ENCODE measurements at places on chromosomes 3 and 15.

- DNase-seq = peak; percentile 62
Observed at GRCh38 chr3:45055411-45056143, 29.5 kb downstream of the CLEC3B start.

DNA sequence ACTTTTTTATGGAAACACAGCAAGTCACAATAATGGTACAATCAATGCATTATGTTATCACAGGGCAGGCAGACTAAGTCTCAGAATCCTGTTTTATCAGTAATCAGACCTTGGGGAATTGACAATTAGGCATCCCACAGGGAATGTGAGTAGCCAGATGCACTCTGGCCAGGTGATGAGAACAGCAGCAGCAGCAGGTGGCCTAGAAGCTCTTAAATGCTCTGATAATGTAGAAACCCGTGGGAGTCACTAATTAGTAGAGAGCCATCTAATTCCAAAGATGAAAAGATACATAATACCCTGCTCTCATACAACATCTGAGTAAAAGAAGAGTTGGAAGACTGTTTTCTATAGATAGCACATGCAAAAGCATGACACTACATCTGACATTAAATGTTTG, 12.6 kb downstream of the CEP152 start:
- DNase-seq = no peak

DNA sequence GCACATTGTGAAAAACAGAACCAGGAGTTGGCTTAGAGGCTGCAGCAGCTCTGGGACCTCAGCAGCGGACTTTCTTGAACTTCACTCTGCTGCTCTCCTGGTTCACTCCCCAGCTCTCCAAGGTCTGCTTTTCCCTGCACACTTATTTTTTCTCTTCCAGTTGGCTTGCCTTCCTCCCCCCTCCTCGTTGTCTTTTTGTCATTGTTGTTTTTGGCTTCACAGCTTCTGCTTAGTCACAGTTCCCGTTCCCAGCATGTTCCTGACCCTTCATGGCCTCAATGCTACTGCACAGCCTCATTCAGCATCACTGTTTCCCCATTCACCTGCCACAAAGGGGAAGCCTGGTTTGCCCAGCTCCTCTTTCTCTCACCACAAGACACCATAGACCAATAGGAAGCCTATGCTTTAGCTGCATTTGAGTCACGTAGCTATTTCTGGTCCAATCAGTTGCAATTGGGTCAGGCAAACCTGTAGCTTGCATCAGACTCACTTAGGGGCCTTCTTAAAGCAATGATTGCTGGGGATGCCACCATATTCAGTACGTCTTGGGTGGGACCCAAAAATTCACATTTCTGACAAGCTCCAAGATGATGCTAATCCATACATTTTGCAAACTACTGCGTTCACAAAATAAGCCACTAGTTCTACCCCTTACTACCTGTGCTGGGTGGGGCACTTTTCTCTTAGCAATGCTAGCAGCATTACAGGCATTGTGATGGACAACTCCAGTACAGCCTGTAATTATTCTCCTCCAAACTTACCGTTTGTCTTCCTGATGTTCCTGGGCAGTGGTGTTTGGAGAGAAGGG, 7.8 kb upstream of the SUMF1 start:
- no peak for DNase-seq

DNA sequence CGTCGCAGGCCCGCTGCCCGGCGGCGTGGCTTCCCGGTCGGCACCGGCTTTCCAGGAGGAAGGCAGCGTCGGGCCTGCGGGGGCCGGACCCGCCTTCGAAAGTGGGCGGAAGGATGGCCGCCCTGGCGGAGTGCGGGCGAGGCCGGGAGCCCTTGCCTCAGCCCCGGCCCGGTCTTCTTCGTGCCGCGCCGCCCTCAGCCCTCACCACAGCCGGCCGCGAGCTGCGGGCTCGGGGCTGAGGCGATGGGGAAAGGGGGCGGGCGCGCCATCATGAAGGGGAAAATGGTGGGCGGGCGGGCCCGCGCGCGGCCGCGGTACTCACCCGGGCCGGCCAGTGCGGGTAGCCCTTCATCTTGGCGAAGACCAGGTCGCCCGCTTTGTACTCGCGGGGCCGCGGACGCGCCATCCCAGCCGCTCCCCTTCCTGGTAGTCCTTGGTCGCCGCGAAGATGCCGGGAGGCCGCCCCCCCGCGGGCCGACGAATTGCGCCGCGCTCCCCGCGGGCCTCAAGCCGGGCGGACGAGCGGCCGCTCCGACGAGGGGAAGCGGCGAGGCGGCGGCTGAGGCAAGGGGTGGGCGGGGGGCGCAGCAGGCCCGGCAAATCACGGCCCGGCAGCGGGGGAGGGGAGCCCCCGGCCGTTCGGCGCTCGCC, 489 bp downstream of the HDGFL3 start:
- DNase-seq = no peak

DNA sequence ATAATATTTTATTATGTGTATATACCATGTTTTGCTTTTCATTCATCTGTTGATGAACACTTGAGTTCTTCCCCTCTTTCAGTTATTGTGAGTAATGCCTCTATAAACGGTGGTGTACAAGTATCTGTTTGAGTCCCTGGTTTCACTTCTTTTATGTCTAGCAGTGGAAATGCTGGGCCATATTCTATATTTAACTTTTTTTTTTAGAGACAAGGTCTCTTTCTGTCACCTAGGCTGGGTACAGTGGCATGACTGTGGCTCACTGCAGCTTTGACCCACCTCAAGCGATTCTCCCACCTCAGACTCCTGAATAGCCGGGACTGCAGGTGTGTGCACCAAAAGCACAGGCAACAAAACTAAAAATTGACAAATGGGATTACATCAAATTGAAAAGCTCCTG, 19.9 kb downstream of the GOLM2 start:
- no peak for DNase-seq

DNA sequence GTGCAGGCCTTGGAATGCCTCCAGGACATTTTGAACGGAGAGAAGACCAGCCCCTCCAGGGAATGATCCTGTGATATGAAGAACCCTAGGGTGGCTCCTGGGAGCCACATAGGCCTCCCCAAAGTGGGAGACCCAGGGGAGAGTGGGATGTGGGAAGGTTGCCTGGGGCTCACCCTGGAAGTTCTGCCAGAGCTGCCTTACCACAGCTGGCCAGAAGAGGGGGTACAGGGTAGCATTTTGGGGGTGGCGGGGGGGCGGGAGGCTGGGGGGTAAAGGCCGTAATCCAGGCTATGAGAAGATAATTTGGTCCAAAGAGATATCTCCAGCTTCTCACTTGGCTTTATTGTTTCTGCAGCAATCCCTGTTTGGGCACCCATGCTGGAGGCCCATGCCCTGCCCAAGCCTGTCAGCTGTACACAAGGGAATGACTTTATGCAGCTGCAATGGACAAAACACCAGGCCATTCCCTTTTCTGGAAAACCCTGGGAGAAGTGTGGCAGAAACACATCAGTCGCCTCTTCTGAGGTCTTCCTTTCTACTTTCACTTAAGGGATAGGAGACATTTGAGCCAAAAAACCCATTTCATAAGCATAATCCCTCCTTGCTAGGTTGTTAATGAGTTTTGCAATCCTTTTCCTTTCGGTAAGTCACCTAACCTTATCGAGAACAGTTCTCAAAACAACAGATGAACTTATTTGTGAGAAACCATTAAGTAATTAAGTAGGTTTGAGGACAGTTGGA, 11.0 kb upstream of the MUSTN1 start:
- DNase-seq = no peak

DNA sequence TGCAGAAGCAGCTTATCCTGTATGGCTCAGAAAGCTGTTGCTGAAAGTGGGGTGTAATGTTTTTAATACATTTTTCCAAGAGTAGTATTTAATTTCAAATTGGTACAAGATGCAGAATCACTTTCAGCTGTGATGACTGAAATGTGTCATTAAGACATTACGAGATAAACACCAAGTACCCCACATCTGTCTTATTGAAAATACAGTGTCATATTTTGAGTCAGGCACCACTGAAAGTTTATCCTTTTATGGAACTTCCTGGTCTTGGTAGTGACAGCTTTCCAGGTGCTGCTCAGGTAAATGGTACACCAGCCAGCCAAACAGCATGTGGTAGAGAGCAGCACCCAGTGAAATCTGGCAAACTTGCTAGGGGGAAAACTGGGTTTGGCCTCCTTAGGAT, 16.9 kb downstream of the ASTE1 start:
- DNase-seq = no peak

GRCh38 chr15:82831894-82832600, 22.6 kb downstream of the WHAMM start:
- DNase-seq = no peak

DNA sequence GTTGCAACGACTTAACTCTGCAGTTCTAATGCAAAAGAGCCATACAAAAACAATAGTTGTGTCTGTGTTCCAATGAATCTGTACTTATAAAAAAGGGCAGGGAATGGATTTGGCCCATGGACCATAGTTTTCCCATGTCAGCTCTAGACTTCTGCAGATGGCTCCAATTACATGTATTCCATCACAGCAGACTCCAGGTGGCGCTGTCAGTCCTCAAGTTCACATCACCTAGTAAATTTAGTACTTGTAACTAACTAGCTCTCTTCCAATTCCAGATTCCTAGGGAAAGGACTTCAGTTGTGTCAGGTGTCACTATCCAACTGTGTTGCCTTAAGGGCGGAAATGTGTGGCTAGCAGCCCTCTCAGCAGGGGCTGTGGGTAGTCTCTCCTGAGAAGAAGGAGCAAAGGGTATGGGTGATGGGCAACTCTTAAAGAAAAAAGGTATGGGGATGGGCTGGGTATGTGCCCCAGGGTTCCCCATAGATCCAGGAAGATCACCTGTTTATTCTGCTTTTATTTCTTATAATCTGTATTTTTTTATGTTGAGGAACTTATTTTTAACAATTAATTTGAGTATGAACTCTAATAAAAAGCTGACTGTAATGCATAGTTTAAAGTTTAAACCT, 36.2 kb downstream of the BBS4 start:
- peak; percentile 20 for DNase-seq

DNA sequence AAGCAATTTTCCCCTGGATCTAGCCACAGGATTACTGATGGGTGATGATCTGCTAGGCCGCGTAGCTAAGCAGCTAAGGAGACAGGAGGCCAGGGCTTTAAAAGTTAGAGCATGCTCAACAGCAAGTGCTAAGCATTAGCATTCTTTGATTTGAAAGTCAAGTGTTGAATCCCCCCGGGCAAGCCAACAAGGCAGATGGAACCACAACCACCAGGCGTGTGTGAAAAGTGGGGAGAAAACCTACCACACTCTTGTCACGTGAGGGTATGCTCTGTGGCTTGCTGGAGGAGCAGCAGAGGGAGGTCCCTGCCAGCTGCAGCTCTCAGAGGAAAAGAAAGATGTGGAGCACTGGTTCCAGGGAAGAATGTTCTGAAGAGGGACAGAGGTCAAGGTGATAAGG, 20.9 kb downstream of the SLC51A start:
- no peak for DNase-seq

DNA sequence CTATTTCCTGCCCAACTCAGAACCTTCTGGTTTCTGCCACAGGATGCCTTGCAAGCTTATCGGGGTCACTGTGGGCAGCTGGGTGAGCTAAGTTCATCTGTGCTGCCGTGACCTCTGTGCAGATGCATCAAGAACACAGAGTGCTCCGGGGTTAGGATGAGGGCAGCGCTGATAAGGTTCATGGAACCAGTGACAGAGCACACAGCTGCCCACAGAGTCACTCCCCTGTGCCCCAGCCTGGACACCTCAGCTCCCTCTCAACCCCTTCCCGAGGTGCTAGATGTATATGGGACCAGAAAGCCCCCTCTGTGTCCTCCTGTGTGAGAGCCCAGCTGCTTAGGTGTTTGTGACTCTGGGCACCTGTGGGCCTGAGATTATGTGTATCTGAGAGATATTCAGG, 15.8 kb upstream of the ALAS1 start:
- DNase-seq = no peak

DNA sequence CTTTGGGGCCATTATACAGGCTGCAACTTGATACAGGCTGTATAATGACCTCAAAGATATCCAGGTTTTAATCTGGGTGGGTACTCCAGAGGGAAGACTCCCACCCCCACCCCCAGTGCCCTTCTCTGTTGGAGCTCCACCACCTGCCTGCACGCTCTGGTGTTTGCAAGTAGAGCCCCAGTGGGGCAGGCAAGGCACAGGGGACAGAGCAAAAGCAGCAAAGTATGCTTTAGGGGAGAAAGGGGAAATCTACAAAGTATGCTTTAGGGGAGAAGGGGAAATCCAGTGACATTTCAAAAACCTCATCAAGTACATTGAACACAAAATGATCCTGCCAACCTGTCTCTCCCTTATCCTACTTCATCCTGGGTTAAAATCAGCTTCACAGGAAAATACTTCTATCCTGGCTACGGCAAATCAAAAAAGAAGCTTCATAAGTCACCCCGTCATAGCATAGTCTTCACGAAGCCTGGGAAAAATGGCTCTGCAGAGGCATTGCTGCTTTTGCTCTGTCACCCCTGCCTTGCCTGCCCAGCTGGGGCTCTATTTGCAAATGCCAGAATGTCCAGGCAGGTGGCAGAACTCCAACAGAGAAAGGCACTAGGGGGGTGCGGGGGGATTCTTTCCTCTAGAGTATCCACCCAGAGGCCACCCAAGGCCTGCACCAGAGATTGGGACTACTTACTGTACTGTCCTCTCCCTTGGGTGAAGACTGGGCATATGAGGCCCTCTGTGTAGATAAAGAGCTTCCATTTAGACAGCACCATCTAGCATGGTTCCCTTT, 60.9 kb upstream of the ATP11B start:
- no peak for DNase-seq

DNA sequence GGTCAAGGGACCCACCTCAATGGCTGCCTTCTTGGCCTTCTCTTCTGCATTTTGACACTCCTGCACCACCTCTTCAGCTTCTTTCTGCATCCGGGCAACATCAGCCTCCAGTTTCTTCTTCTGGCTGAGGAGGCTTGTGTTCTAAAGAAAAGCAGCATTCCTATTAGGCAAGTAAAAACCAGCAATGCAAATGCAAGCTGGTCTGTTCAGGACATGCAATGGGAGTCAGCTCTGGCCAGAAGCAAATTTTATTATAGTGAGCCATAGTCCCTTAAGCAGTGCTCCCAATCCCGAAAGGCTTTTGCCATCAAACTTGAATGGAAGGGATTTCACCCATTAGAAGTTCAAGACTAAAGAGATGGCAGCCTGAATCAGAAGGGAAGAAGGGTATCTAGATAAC, 97.7 kb downstream of the HHLA2 start:
- DNase-seq = no peak

GRCh38 chr15:29470311-29470710, 200.7 kb upstream of the NSMCE3 start:
- DNase-seq = no peak

- DNase-seq = peak; percentile 60
Observed at GRCh38 chr3:197151580-197151979, 122.0 kb upstream of the MELTF start.

- DNase-seq = peak; percentile 40
Observed at GRCh38 chr15:91849749-91850161, 3.8 kb upstream of the SLCO3A1 start.

DNA sequence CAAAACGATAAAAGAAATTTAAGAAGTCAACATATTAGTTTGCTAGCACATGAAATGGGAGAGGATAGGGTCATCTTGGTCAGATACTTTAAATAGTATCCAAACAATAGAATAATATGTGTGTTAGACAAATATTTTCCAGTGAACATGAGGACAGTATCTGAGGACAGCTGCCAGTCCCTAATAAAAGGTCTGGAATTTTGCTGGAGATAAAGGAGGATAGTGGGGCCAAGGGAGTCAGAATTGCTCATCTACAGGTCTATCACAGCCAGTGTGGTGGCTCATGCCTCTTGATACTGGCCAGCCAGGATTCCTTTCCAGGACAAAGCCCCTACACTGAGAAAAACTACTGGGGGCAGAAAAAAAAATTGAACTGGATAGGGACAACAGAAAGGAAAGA, 74.0 kb downstream of the HERC1 start:
- DNase-seq = no peak

Data from NCI-H226 (cell line).